ENCODE measurements at places on chromosomes 4 and X. TPM values are rescaled to one million over a fixed set of nuclear protein-coding genes. Genes with fewer than 3 reads are reported as not detected.

DNA sequence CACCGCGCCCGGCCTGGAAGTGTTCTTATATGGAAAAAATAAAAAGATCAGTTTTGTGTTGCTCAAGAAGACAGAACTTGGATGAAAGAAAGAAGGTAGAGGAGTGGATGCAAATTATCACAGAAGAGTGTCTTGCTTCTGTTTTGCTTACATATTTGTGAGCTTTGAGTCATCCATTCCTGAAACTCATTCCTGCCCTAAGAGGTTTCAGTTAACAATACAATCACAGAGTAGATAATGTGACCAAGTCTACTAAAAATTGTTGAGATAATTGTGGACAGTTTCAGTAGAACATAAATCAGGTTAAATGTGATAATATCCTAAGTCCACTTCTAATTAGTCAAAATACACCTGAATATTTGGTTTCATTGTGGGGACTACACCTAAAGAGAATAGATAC is 26.4 kb upstream of the LRCH2 start:
- no peak for DNase-seq

GRCh38 chrX:39012621-39013111 is 211.4 kb downstream of the MID1IP1 start:
- DNase-seq = no peak

The EGF gene
- 12.3 TPM for total RNA-seq

GRCh38 chr4:160403081-160403480 is 1300.2 kb downstream of the RAPGEF2 start:
- DNase-seq = no peak

The FMR1NB gene
- not detected for total RNA-seq

DNA sequence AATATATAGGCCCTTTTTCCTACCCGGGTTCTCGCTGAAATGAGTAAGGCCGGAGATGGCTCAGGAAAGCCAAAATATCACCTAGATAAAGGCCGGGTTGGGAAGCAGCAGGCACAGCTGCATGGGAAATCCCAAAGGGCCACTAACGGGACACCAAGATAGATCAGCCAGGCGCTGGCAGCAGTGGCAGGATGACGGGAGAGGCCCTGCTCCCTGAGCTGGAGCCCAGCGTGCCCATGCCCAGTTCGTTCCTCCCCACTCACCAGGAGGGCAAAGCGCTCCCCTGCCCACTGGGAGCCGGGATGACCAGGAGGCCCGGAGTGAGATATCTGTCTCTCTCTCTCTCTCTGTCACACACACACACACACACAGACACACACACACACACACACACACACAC is 109.8 kb downstream of the DCTD start:
- no peak for DNase-seq

The TENM3 gene
- 91.0 TPM for total RNA-seq

The USP26 gene
- not detected for total RNA-seq

DNA sequence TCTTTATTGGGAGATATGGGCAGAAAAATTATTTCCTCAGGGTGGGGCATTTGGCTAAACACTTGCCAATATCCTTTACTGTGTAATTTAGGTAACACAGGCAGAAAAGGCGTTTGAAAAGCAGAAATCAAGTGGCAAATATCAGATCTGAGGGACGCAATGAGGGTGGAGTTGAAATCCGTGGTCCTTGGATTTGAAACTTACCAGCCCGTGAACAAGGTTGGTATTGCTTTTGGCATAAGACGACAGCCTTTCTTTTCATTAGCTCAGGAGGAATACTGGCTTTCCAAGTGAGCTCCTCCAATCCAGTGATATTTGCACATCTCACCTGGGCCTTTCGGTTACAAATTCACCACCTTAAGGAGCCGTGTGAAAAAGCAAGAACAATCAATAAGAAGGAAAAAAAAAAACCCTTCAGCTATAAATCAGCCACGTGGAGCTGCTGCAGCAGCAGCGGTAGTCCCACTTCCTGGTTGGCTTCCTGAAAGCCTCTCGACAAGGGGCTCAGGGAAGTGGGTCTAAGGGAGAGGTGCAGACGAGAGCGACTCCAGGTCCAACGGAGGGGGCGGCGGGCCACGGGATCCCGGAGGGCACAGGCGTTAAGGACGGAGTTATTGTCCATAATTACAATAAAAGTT is 734 bp upstream of the GALNT7 start:
- no peak for DNase-seq

- DNase-seq = no peak
Measured at GRCh38 chr4:92235731-92236130, 68.0 kb upstream of the GRID2 start.

DNA sequence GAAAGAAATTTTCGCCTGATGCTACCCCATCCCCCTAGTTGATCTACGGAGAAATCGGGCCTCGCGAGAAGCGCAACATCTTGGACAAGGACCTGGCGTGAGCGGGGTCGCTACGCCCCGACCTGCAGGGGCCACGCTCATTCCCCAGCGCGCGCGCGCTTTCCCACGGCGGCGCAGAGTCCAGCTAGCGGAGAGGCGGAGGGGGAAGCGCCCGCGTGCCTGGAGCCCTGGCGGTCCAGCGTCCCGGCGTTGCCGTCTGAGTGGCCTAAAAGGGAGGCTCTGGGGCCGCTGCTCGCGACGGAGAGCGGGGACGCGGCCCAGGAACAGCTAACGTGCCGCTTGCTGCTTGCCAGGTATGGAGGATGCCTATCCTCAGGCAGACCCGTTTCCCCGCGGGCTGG is 6.0 kb upstream of the SOX3 start:
- no peak for DNase-seq

GRCh38 chrX:132776486-132777210 is 181.8 kb downstream of the HS6ST2 start:
- no peak for DNase-seq

The PPEF1 gene
- 1.2 TPM for total RNA-seq

- DNase-seq = no peak
Measured at GRCh38 chrX:121864561-121864960, 817.2 kb downstream of the GLUD2 start.

DNA sequence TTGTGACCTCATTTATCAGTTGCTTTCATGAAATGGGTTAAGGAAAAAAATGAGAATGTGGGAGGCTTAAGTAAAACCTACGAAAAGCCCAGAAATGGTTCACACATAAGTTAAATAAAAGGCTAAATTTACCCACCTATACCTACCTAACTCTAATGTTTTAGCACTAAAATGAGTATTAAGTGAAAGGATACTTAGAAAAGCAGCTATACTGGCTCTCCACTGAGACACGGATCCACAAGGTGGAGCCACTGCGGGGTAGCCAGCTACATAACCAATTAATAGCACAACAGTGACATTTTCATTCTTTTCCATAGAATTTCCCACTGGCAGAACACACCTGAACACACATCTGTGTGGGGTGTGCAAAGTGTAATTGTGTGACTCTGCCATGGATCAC is 101.9 kb downstream of the MAML3 start:
- DNase-seq = peak; percentile 24

DNA sequence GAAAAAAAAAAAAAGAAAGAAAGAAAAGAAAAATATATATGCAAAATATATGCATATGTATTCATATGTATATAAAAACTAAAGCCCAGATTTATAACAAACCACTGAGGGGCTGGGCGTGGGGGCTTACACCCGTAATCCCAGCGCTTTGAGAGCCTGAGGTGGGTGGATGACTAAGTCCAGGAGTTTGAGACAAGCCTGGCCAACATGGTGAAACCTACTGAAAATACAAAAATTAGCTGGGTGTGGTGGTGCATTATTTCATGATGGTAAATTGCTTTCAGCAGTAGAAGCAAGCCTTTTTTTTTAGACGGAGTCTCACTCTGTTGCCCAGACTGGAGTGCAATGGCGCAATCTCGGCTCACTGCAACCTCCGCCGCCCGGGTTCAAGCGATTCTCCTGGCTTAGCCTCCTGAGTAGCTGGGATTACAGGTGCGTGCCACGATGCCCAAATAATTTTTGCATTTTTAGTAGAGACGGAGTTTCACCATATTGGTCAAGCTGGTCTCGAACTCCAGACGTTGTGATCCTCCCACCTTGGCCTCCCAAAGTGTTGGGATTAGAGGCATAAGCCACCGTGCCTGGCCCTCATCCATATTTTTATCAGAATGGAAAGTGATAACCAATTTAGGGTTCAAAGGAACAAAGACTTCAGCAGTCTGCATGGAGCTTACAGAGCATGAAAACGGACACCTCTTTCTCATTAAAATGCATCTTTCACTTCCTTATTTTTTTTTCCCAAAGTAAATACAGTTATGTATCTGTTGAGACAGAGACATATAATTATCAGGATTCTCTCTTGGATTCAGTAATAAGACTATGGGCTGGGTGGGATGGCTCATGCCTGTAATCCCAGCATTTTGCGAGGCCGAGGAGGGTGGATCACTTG is 27.7 kb upstream of the MOB1B start:
- no peak for DNase-seq

The KCTD8 gene
- total RNA-seq = not detected

DNA sequence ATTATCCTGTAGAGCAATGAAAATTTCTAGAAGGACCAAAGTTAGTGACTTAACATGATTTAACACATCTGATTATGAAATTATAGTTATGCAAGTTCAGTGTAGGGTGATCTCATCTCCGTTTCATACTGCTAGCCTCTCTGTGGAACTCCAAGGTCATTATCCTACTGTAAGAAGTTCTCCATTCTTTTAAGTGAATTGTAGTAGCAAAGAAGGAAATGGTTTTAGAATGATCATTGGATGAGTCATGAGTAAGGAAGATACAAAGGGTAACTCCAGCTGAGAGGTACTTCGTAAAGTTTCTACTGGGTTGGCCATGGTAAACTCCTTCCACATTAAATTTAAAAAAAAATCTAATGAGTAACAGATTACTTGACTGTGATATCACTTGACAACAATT is 215.0 kb upstream of the GIMD1 start:
- DNase-seq = peak; percentile 61

- peak; percentile 6 for DNase-seq
Measured at GRCh38 chr4:164221631-164222030, 532.3 kb upstream of the SMIM31 start.

DNA sequence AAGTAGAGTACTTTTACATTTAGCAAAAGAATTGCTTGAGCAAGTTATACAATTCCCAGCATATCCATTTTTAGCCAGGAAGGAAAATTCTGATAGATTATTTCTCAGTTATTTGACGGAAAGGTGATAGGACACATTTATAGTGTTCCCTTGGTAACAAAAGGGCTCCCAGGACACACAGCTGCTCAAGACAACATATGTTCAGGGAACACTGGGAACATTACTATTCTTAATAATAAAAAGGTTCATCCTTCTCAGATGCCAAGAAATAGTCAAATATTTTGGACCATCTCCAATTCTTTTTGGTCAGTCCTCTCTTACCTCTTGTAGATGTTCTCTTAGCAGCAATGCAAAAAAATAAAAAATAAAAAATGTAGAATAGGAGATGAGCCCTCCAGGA is 66.8 kb upstream of the SMAD1 start:
- DNase-seq = peak; percentile 30

The C4orf51 gene
- not detected for total RNA-seq

- peak; percentile 69 for DNase-seq
Measured at GRCh38 chr4:122827258-122827878, 737 bp downstream of the FGF2 start.

DNA sequence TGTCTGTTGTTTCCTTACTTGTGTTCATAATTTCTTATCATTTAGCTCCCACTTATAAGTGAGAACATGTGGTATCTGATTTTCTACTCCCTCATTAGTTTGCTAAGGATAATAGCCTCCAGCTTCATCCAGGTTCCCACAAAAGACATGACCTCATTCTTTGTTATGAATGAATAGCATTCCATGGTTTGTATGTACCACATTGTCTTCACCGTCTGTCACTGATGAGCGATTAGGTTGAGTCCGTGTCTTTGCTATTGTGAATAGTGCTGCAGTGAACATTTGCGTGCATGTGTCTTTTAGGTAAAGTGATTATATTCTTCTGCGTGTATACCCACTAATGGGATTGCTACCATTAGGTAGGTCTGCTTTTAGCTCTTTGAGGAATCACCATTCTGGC is 624.3 kb upstream of the EPHA5 start:
- peak; percentile 74 for DNase-seq

GRCh38 chrX:77070202-77070918 is 376.8 kb upstream of the FGF16 start:
- no peak for DNase-seq

DNA sequence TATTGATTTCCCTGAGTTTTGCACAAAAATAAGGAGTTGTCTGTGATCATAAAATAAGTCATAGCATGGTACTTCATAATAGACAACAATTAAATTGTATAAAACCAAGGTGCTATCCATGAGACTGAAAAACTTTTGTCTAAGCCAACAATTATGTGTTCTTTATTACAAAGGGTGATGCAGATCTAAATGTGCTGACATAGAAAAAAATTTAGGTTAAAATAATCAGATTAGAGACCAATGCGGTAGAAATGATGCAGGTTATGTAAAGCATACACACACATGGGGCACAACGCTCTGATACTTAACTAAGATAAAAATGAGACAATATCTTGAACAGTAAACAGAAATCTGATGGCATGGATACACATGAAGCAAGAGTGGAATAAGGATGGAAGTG is 113.3 kb downstream of the PWWP3B start:
- no peak for DNase-seq

GRCh38 chr4:137576446-137576845 is 44.2 kb upstream of the PCDH18 start:
- no peak for DNase-seq

GRCh38 chrX:104195489-104196084 is 29.3 kb downstream of the FAM199X start:
- DNase-seq = peak; percentile 40

DNA sequence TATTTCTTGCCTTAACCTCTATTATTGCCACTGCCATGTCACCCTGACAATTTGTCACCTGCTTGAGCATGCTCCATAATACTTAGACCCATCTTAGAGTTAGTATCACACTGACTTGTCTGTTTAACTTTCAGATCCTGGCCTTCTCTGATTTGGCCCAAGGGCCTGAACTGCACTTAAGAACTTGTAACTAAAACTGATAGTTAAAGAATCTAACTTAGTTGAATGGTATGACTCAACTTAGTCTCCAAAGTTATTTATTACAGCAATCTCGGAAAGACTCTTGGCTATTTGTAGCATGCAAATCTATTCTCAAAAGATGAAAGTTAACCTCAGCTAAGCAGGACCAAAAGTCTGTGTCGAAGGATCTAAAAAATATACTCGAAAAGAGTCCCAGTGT is 72.3 kb downstream of the IGSF1 start:
- DNase-seq = no peak

DNA sequence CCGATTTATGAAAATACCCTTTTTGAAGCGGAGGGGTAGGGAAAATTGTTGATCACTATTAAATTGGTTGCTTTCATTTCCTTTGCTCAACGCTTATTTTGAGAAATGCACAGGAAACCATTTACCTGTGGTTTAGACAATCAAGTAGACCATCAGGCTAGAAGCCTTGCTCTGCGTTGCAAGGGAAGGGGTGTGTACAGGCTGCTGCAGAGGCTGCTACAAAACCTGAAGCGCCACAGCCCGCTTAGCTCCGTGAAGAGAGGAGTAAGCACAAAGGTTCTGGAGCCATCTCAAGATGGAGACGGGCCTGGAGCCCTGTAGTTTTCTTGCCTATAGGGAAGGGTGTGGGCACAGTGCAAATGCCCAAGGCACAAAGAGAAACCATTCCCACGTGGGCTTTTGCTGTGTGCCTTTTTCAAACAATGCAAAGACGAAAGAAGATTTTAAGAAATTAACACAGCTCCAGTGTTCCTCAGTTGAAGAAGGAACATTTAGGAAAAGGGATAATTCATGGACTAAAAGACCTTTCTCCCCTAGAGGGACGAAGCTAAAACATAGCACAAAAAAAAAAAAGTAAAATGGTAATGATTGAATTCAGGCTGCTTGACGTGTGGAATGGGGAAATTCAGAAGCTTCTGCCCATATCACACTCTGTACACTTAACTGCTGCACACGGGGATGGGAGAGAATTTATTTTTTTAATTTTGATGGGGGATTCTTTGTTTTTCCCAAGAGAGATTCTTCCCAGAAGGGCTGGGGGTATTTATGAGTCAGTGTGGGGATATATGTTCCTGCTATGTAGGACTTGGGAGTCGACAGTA is 3.5 kb downstream of the TMSB4X start:
- peak; percentile 80 for DNase-seq

Measured in myocyte (in vitro differentiated cells).